ENCODE measurements at places on chromosomes 1 and 21.

- DNase-seq = no peak
Measured at GRCh38 chr1:69671363-69672010, 103.8 kb downstream of the LRRC7 start.

GRCh38 chr1:3351449-3352298 lies 102.8 kb upstream of the ARHGEF16 start:
- DNase-seq = no peak

DNA sequence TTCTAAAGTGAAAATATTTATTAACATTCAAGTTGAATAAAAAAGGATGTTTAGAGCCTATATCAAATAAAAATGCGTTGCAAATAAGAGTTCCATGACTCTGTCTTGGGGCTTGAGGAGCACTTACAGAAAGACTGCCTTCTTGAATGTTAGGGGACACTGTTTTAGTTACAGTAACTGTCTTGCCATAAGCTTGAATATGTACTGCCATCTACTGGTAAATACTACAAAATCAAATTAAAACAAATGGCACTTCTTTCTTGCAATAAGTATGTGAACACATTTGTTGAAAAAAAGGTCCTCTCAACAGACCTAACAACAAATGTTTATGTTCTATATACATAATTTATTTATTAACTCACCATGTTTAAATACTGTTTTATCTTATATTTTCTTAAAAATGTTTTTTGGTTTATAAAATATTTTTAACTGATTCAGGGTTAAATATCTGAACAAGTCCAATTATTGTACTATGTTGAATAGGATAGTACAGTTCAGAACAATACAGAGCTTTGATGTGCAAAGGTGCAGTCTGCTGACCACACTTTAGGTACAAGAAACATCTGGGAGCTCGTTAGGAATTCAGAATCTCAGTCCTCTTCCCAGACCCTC lies 199.5 kb downstream of the LRRIQ3 start:
- DNase-seq = no peak

- no peak for DNase-seq
Measured at GRCh38 chr1:26913754-26914619, at the start of gene NR0B2. NR0B2 (minus strand) TSS chr1:26913975; CDS start chr1:26913940, 35 bp downstream.

DNA sequence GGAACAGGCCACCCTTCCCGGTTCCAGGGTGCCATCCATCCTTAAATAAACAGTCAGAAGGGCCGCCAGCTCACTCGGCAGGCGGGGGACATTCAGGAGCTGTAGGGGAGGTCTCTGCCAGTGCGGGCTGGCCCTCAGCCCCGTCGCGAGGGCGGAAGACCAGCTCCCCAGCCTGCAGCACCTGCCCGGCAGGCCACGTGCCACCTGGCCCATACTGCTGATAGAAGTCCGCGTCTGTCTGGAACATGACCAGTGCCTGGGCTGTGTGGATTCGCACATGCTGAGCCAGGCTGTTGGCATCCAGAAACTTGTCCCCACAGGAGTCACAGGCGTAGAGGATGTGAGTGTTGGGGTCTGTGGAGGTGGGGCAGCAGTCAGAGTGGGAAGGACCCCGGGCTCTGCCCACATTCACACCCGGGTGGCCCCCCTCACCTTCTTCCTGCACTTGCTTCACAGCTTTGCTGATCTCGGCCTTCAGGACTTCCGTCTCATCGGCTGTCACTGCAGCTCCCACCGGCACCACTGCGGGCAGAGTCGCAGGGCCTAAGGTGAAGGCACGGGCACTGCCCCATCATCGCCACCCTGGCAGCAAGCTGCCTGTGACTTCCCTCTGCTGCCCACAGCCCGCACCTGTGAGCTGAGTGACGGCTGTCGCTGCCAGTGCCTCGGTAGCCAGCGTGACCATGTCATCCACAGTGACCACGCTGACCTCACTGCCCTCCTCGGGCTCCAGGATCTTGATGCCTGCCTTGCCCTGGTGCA lies 33.8 kb downstream of the ZBTB17 start:
- DNase-seq = no peak

GRCh38 chr1:223364685-223365382 lies 858 bp upstream of the SUSD4 start:
- DNase-seq = no peak

GRCh38 chr1:177909416-177909815 lies 60.4 kb downstream of the SEC16B start:
- no peak for DNase-seq

- no peak for DNase-seq
Measured at GRCh38 chr1:236159704-236160539, 17.6 kb downstream of the GPR137B start.

DNA sequence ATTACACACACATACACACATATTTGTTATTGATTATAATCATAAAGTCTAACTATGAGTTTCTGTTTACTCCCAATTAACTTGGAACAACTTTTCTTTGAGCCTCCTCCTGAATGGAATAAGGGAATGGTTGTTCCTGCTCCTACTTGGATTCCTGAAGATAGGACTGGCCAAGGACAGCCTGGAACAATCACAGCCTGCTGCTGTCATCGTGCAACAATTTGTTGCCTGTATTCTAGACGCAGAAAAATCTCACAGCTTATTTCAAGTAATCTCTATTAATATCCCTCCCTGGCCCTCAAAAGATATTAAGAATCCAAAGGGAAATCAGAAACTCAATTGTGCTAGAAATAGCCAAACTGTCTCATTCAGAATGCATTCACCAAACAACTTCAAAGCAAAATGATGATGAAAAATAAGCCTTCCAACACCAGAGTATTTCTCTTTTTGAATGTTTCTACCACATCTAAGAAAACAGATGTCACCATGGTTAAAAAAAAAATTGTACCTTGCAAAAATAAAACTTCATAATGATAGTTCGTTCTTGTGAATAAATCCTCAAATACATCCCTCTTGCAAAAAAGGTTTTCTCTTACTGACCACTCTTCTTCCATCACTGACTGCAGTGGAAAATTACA lies 30.9 kb downstream of the RCAN1 start:
- DNase-seq = no peak

- no peak for DNase-seq
Measured at GRCh38 chr1:154983776-154984466, 777 bp downstream of the FLAD1 start.

DNA sequence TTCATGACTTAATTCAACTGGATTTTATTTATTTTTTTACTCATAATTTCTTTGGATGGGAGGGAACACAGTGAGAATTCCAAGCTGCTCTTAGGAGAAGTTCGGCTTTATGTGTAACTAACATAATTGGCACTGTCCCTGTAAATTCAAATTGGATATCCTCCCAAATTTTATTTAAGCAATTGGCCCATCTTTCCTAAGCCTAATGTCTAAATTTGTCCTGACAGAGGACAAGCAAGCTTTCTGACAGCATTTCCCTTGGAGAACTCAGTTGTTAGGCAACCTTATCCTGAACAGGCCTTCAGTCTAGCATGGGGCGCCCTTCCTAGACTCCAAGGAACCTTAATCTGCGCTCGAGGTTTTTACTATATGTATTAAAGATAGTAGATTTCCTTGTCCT lies 550.3 kb downstream of the NUF2 start:
- DNase-seq = no peak

DNA sequence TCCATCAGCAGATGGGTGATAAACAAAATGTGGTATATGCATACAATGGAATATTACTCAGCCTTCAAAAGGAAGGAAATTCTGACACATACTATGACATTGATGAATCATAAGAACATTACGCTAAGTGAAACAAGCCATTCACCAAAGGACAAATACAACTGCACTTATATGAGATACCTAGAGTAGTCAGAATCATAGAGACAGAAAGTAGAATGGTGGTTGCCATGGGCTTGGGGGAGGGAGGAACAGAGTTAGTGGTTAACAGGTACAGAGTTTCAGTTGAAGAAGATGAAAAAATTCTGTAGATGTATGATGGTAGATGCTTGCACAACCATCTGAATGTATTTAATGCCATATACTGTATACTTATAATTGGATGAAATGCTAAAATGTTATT lies 39.1 kb upstream of the KCNK2 start:
- DNase-seq = no peak

DNA sequence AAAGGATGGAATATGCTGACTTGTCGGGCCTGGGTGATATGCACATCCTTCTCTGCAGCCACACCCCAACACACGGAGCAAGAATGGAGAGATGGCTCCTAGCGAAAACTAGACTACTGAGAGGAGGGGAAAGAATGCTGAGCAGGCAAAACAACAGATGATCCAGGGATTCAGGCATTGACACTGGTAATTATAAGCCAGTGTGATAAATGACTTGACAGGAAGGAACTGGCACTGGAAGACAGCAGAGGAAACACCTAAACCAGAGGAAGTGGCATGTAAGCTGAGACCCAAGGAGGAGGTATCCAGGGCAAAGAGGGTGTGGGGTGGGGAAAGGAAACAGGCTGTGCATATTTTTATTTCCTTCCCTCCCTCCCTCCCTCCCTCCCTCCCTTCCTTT lies 31.7 kb upstream of the KHDRBS1 start:
- no peak for DNase-seq

DNA sequence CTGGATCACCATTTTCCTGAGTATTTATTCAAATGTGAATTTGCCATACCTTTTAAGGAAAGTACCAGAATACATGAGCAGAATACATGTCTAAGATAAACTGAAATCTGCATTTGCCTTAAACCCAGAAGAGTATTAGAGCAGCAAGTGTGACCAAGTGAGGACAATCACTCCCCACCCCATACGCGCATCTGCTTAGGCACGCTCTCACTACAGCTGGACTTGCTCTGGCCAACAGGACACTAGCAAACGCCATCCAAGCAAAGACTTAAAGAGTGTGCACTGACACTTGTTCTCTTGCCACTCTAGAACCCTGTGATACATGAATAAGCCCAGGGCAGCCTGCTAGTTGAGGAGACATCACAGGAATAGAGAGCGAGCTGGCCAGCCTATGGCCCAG lies 25.6 kb downstream of the NUP133 start:
- no peak for DNase-seq

- no peak for DNase-seq
Measured at GRCh38 chr1:51818487-51818886, 60.0 kb downstream of the NRDC start.

- DNase-seq = no peak
Measured at GRCh38 chr1:39021426-39021825, 4.7 kb upstream of the NDUFS5 start.

DNA sequence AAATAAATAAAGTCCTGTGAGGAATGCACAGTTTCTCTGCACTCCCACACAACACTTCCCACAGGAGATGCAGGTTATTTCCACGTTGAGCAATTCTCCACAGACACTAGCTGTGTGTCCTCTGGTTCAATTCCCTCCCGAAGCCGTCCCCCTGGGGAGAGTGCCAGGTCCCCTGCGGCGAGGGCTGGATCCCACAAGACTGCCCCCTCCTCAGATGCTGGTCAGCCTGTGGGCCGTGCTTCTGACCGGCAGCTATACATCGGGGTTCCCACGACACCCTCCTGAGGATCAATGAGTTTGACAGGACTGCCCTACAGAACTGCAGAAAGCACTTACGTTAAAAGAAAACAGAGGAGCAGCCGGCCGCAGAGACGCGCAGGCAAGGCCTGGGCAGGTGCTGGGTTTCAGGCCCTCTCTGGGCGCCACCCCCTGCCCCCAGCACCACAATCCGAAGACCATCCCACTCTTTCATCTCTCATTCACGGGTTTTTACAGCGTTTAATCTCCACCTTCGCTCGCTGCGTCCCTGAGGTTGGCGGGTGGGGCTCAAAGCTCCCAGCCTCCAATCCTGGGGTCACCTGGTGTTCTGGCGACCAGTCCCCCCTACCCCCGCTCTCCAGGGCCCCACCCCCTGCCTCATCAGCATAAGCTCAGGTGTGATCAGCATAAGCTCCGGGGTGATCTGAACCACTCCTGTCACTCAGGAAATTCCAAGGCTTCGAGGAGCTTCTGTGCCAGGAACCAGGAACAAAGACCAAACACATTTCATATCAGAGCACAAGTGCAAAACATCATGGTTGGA lies 9.3 kb downstream of the SLC35E2B start:
- DNase-seq = no peak

DNA sequence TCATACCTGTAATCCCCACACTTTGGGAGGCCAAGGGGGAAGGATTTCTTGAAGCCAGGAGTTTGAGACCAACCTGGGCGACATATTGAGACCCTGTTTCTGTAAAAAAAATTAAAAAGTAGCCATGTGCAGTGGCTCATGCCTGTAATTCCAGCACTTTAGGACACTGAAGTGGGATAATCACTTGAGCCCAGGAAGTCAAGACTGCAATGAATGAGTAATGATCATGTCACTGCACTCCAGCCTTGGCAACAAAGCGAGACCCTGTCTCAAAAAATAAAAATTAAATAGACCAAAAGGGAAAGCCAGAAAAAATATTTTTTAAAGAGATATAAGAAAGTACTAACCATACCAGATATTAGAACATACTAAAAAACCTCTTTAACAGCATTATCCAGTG lies 44.7 kb upstream of the LYPLAL1 start:
- DNase-seq = no peak

- no peak for DNase-seq
Measured at GRCh38 chr1:53249706-53250105, 11.4 kb upstream of the MAGOH start.

GRCh38 chr1:223052931-223053330 lies 90.1 kb downstream of the TLR5 start:
- no peak for DNase-seq

- DNase-seq = no peak
Measured at GRCh38 chr1:176461576-176461975, 1.4 kb upstream of the PAPPA2 start.

- DNase-seq = no peak
Measured at GRCh38 chr1:82690411-82690810, 889.7 kb downstream of the ADGRL2 start.

GRCh38 chr1:61160526-61160925 lies 78.2 kb downstream of the NFIA start:
- DNase-seq = no peak

DNA sequence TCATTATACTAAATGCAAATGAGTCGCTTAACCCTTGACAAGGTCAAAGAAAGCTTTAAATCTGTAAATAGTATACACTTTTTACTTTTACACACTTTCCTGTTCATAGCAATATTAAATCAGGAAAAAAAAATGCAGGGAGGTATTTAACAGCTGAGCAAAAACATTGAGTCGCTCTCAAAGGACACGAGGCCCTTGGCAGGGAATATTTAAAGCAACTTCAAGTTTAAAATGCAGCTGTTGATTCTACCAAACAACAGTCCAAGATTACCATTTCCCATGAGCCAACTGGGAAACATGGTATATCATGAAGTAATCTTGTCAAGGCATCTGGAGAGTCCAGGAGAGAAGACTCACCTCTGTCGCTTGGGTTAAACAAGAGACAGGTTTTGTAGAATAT lies 62.7 kb downstream of the CAPN2 start:
- no peak for DNase-seq

- no peak for DNase-seq
Measured at GRCh38 chr1:96072021-96072420, 649.6 kb upstream of the PTBP2 start.

- DNase-seq = no peak
Measured at GRCh38 chr1:5811419-5811818, 180.8 kb downstream of the NPHP4 start.

DNA sequence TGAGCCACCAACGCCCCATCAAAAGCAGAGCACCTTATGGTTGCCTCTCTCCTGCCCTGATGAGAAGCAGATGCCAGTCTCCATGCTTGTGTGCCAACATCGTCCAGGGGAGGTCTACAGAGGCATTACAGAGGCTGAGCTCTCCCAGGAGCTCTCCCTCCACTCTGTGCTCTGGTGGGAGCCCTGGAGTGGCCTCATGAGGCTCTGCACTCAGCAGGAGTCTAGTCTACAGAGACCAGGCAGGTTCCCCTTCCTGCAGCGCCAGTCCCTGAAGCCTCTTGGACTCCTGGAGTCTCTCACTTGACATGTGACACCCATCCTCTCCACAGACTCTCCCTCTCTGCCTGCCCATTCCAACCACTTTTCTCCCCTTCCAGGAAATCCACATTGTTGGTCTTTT lies 3.4 kb downstream of the DCST1 start:
- DNase-seq = no peak

GRCh38 chr1:18009055-18009454 lies 98.5 kb upstream of the IGSF21 start:
- DNase-seq = no peak
